IMR-90 (cell line): ENCODE measurements at places on chromosomes 7 and 10. TPM values are rescaled to one million over a fixed set of nuclear protein-coding genes. Genes with fewer than 3 reads are reported as not detected.

- H3K36me3 ChIP-seq = no peaks in the 10 kb centered on the region
- no peak for DNase-seq
These were observed 103.5 kb downstream of the AGMO start for GRCh38 chr7:15457990-15458955.

Gene FZD1
- 3.6 and 4.4 TPM in 2 replicates for total RNA-seq

GRCh38 chr10:74163319-74164068 lies 12.5 kb downstream of the ADK start:
- no peak for DNase-seq
- no peaks in the 10 kb centered on the region for H3K36me3 ChIP-seq
- H3K27ac ChIP-seq = no peak overlapping the region

Gene BMPER
- 7.5 and 7.9 TPM in 2 replicates for total RNA-seq

Gene HOXA3
- total RNA-seq = 0.83 and 0.90 TPM in 2 replicates

- H3K27ac ChIP-seq = peak overlapping the region; percentile 85
- no peaks in the 10 kb centered on the region; the same call in 1 of the 2 replicates for H3K36me3 ChIP-seq
- H3K27me3 ChIP-seq = no peaks in the 10 kb centered on the region
- peak; percentile 79 for DNase-seq
These were observed 931 bp downstream of the PAPSS2 start for GRCh38 chr10:87660484-87661133.

Gene RBAK
- total RNA-seq = 8.1 and 9.4 TPM in 2 replicates

DNA sequence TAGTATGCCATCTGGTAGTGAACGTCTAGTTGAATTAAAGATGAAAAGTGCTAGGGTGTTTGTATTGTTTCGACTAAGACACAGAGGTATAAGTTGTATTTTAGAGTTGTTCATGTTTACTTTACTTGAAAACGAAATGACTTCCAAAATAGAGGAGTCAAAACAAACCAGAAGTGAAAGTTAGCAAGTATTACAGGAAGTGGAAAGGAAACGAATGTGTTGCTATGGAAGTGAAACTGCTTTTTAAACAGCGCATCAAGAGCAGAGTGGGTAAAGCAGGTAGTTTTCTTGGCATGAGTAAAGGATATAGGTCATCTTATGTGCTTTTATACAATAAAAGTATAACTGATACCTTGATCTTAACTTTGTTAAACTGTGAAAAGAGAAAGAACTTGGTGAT lies 20.0 kb upstream of the GALNTL5 start:
- no peaks in the 10 kb centered on the region for H3K4me1 ChIP-seq
- H3K27ac ChIP-seq = no peak overlapping the region
- DNase-seq = no peak
- peaks cover 2% of the 10 kb centered on the region for H3K27me3 ChIP-seq

DNA sequence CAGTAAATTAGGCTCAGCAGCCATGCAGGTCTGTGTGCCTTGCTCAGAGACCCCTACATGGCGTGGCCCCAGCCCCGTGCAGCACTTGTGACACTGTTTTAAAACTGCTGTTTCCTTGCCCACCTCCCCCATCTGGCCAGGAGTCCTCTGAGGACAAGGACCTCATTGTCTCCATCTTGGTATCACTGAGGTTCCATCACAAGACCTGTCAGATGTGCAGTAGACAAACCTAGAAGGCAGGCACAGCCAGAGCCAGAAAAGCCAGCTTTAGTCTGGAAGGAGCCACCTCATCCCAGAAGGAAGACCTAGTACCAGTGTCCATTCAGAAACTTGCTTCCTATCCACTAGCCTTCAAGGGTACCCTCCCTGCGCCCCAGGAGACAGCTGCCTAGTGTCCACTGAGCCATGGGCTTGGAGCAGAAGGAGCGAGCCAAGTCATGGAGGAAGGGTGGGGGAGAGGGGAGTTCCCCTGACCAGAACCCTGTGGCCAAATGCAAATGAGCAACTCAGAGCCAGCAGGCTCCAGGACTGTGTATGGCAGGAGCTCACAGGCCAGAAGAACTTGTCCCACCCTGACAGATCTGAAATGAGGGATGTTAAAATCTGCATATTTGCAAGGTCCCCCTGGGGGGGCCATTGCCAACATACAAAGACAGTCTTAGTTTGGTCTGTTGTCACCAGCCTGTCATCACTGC lies 176.1 kb downstream of the SH3PXD2A start:
- H3K27me3 ChIP-seq = no peaks in the 10 kb centered on the region
- no peak overlapping the region for H3K4me3 ChIP-seq
- H3K36me3 ChIP-seq = peaks cover 2% of the 10 kb centered on the region; the same call in 1 of the 2 replicates
- H3K4me1 ChIP-seq = peaks cover 22% of the 10 kb centered on the region

- H3K27me3 ChIP-seq = no peaks in the 10 kb centered on the region
- no peak overlapping the region for H3K4me3 ChIP-seq
- peaks cover 23% of the 10 kb centered on the region for H3K4me1 ChIP-seq
- no peak overlapping the region for H3K27ac ChIP-seq
- peak; percentile 43 for DNase-seq
These were observed 143.5 kb downstream of the NEURL1 start for GRCh38 chr10:103637011-103637410.

Gene STRA8
- not detected in 2 replicates for total RNA-seq

Gene SPAG6
- not detected in 2 replicates for total RNA-seq

DNA sequence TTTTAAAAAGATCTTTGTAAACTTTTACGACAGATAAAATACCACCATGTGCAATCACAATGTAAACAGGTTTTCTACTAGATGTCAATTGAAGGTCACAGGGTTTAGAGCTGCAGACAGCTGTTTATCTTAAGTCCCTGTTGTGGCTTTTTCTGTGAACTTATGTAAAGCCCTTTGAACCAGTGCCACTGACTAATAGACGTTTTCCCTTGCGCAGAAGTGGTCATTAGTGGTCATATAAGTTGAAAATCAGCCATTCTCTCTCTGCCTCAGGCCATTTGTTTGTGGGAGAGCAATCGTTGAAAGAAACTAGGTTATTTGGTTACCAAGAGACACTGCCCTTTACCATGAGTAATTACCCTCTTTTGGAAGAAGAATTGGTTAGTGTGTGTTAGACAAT lies 23.9 kb downstream of the CACNB2 start:
- H3K27me3 ChIP-seq = no peaks in the 10 kb centered on the region
- H3K4me1 ChIP-seq = peaks cover 12% of the 10 kb centered on the region
- H3K36me3 ChIP-seq = no peaks in the 10 kb centered on the region; the same call in 1 of the 2 replicates

- no peak overlapping the region for H3K4me3 ChIP-seq
- H3K27ac ChIP-seq = no peak overlapping the region
- H3K27me3 ChIP-seq = no peaks in the 10 kb centered on the region
- H3K4me1 ChIP-seq = peaks cover 34% of the 10 kb centered on the region
These were observed 121.3 kb downstream of the ARID5B start for GRCh38 chr10:62022830-62023229.

GRCh38 chr10:12978891-12979290 lies 22.6 kb downstream of the CCDC3 start:
- no peak overlapping the region for H3K4me3 ChIP-seq
- no peaks in the 10 kb centered on the region for H3K36me3 ChIP-seq
- H3K4me1 ChIP-seq = no peaks in the 10 kb centered on the region; the same call in 1 of the 2 replicates
- peaks cover 10% of the 10 kb centered on the region; the same call in 1 of the 2 replicates for H3K27me3 ChIP-seq
- DNase-seq = no peak
- no peak overlapping the region for H3K27ac ChIP-seq
